ENCODE measurements at places on chromosomes 6 and 20. TPM values are rescaled to one million over a fixed set of nuclear protein-coding genes. Genes with fewer than 3 reads are reported as not detected.

Gene OR12D3
- not detected for polyA plus RNA-seq

Gene FKBP5
- polyA plus RNA-seq: 0.43 TPM

Gene RBM24
- not detected for polyA plus RNA-seq

Gene XKR7
- 0.04 TPM for polyA plus RNA-seq

Gene DPPA5
- polyA plus RNA-seq: not detected

Gene TSHZ2
- 3.8 TPM for polyA plus RNA-seq

Gene ENTPD6
- 9.9 TPM for polyA plus RNA-seq

Gene CCN6
- 1.5 TPM for polyA plus RNA-seq

Gene DEF6
- 0.66 TPM for polyA plus RNA-seq

Gene CD93
- polyA plus RNA-seq: not detected

Gene CRIP3
- 2.4 TPM for polyA plus RNA-seq

Gene JPH2
- polyA plus RNA-seq: not detected

Gene HTR1E
- polyA plus RNA-seq: 0.58 TPM

Gene HLA-DQA1
- not detected for polyA plus RNA-seq

Gene CEP250
- 6.1 TPM for polyA plus RNA-seq

Gene SRMS
- polyA plus RNA-seq: not detected

Gene TSPO2
- not detected for polyA plus RNA-seq

Gene OPRL1
- not detected for polyA plus RNA-seq

Gene CLIC5
- polyA plus RNA-seq: not detected

Gene RUNX2
- 1.8 TPM for polyA plus RNA-seq

Gene TPX2
- polyA plus RNA-seq: 18.5 TPM

Gene CDSN
- polyA plus RNA-seq: not detected

All from Purkinje cell (primary cell).